Skeletal muscle cell (primary cell): ENCODE measurements at places on chromosomes 1 and 21.

- no peak for DNase-seq
These were observed 38.8 kb upstream of the STMN1 start for GRCh38 chr1:25944986-25945385.

- DNase-seq: no peak
These were observed 29.3 kb upstream of the ERO1B start for GRCh38 chr1:236311040-236311439.

- no peak for DNase-seq
These were observed 84.5 kb upstream of the LRRN2 start for GRCh38 chr1:204769997-204770396.

GRCh38 chr1:98203466-98203865, 282.6 kb upstream of the DPYD start:
- DNase-seq: peak; percentile 62

- DNase-seq: no peak
These were observed 4.3 kb downstream of the TNFRSF14 start for GRCh38 chr1:2560299-2561073.

- no peak for DNase-seq
These were observed 5.2 kb downstream of the SNAP47 start for GRCh38 chr1:227740401-227740960.

DNA sequence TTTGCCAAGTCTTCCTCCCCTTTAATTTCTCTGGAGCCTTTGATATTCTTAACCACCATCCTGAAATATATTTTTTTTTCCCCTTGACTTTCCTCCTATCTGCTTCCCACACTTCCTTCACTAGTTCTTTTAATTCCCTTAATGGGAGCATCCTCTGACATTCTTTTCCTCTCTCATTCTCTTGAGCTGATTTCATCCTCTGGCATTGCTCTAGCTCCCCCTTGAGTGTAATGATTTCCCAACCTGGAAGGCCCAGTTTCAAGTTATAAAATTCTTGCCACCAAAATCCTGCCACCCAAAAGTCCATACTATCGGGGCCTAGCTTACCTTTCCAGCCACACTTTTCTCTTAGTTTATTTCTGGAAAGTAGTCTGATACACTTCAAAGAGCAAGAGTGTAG, 39.5 kb upstream of the UBE2U start:
- DNase-seq: no peak

- no peak for DNase-seq
These were observed 223.2 kb downstream of the TNR start for GRCh38 chr1:175520186-175520585.

DNA sequence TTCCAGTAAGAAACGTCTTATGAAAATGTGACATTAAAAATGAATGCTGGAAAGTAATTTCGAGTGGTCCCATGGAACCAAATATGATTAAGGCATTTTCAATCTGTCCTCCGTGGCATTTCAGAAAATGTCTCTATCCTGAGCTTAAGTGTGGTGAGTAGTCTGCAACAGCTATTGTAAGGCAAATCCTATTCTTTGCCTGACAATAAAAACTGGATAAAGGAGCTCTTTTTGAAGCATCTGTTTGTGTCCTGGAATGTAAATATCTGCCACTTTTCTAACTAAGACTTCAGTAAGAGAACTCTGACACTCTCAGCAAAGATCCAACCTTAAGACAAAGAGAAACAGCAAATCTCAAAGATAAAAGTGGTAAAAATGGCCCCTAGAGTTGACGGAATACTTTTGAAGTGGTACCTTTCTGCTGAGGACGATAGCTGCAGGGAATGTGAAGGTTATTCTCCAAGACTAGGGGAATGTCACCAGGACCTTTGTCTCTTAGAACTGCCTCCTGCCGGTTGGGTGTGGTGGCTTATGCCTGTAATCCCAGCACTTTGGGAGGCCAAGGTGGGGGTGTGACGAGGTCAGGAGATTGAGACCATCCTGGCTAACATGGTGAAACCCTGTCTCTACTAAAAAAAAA, 486.7 kb upstream of the ZP4 start:
- no peak for DNase-seq

DNA sequence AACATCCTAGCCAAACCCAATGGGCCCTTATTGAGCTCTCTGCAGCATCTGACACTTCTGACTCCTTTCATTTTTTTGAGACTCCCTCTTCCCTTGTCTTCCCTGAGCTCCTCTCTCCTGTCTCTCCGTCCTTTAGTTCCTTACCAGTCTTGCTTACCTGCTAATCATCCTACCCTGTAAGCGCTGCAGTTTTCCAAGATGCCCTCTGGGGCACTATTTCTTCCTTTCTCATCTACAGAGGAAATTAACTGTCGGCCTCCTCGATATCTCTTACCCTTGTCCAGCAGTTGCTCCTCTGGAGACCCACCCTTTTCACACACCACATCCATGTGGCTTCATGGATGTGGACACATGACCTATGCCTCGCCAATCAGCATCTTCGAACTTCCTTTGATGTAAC, 6.8 kb downstream of the GPR161 start:
- DNase-seq: no peak

GRCh38 chr1:89800022-89800655, 20.7 kb upstream of the LRRC8D start:
- DNase-seq: no peak

- DNase-seq: no peak
These were observed 307.9 kb downstream of the HLX start for GRCh38 chr1:221187174-221187573.

GRCh38 chr1:237736372-237737029, 154.2 kb downstream of the ZP4 start:
- no peak for DNase-seq

DNA sequence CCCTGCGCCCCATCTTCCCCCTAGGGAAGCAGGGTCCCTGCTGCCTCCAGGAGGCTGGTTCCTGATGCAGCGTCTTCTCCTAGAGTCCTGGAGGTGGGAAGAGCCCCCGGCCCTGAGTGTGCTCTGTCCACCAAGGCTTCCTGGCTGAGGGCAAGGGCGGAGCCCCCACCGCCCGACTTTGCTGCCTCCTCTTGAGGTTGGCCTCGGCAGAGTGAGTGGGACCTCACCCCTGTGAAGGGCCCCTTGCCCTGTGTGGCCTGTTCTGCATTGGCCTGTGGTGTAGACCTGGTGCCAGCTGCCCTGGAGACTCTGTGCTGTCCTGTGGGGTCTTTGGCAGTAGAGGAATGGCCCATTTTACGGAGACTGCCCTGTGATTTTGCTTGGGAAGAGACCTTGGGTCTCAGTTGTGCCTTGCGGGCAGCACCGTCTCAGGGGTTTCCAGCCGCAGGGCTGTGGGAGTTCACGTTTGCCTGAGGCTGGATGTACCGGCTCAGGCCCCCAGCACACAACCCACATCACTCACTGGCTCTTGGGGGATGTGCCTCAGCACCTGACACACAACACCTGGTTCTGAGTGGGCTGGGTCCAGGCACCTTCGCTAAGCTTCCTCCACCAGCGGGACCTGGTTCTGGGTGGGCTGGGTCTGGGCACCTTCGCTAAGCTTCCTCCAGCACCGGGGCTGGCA, 73.6 kb downstream of the SKI start:
- DNase-seq: no peak

- DNase-seq: peak; percentile 60
These were observed 96.8 kb upstream of the ADGRL2 start for GRCh38 chr1:81703756-81704463.

- DNase-seq: peak; percentile 39
These were observed 214.5 kb downstream of the KCNT2 start for GRCh38 chr1:196393742-196394141.

DNA sequence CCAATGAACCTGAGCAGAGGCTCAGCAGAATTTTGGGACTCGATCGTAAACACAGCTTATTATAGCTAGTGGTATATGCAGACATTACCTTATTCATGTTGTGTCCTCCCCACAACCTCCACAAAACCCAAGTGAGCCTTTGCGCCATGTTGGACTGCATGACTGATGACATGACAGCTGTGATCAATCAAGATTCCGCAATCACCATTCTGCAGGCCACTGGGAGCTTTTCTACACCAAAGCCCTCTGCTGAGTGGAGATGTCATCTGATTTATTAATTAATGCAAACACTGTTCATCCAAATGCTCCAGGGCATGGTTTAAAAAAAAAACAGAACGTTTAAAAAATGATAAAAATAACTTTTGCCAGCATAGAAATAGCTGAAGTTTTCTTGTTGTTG, 7.9 kb upstream of the SRP9 start:
- DNase-seq: no peak

GRCh38 chr21:15744926-15745325, 15.1 kb downstream of the USP25 start:
- DNase-seq: no peak

GRCh38 chr1:243254233-243254926, 701 bp downstream of the CEP170 start:
- DNase-seq: no peak
